ENCODE measurements at places on chromosomes 7 and 10.
A peak's percentile ranks its signal among the peaks of the same experiment; 100 is the strongest.

GRCh38 chr10:126470991-126471390 is 82.7 kb upstream of the ADAM12 start:
- peak; percentile 70 for DNase-seq

GRCh38 chr7:83366629-83367028 is 203.9 kb upstream of the PCLO start:
- no peak for DNase-seq

DNA sequence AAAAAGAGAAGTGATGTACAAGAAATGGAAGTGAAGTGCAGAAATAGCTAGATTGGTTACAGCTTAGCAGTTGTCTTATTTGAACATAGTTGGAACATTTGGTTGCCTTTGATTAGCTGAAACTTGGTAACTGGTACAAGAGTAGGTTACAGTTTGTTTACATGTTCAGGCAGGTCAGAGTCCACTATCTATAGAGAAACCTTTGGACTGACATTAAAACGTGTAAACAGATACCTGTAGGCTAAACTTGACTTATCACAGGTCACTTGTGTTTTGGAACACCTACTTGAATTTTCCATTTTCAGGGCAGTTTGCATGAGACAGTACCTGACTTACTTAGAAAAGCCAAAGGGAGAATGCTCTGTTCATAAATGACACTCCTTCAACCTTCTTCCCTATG is 28.5 kb upstream of the CYP2C8 start:
- no peak for DNase-seq

DNA sequence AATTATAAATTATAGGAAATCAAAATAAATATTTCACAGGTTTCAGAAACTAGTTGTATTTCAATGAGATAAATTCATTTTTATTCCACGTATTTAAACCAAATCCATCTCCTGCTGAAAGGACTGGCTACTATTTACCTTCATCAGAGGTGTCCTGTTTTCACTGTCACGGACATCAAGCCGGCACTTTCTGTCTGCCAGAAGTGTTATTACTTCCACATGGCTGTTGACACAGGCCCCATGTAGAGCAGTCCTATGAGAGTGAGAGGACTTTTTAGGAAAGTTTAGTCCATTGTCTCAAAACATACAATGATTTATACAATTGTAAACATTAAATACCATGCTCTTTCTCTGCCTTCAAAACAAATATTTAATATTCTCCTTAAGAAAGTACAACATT is 100.4 kb upstream of the ACBD5 start:
- no peak for DNase-seq

- DNase-seq = no peak
Observed at GRCh38 chr7:121796936-121797656, 75.9 kb upstream of the PTPRZ1 start.

- DNase-seq = no peak
Observed at GRCh38 chr7:66238773-66239466, 33.8 kb downstream of the TPST1 start.

GRCh38 chr7:105691082-105691679 is 109.9 kb upstream of the EFCAB10 start:
- peak; percentile 55 for DNase-seq

DNA sequence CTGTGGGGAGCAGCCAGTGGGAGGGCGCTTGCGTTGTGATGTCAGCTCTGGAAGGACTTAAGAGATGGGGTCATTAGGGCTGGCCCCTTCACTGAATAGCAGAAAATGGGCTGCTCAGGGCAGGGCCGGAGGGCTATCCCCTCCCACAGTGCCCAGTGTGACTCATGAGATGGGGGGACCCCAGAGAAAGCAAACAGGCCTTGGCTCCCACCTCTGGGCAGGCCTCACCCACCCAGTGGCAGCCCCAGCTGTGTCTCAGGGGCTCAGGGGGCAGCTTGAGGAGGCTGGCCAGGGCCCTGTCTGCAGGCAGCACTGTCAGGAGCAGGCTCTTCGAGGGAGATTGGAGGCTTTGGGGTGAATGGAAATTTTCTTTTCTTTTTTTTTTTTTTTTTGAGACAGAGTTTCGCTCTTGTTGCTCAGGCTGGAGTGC is 168.3 kb downstream of the SLIT1 start:
- no peak for DNase-seq

- no peak for DNase-seq
Observed at GRCh38 chr10:72851509-72851908, 42.0 kb upstream of the OIT3 start.

DNA sequence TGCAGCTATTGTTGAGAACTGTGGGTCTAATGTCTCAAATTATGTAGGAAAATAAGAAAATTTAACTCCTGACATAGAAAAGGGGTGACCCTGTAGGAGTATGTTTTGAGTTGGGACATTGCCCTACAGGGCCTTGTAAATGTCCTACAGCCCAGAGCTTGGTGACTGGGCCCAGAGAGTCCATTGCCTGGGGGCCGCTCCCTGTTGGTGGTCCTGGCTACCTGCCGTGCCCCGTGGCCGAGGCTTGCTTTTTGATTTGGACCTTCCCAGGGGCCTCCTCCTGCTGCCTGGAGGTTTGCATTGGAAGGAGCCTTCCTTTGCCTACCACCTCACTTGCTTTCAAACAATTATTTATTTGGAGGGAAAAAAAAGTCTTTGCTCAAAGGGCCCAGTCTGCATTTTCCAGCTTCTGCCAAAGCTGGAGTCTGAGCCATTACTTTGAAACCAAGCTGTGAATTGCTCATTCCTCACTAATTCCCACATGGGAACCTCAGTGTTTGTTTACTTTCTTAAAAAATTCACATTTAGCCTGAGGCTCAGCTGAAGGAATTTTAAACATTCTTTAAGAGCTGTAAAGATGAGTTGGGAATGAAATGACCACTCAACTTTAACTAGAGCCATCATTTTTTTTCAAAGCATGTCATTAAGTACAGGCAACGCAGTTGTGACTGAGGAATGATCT is 355.0 kb downstream of the GLRX3 start:
- no peak for DNase-seq

GRCh38 chr7:42689626-42690025 is 222.2 kb downstream of the C7orf25 start:
- no peak for DNase-seq

Data from muscle of leg (tissue), 16 donors.